Hepatic stellate cell (primary cell): ENCODE measurements at places on chromosomes 11 and 22.

DNA sequence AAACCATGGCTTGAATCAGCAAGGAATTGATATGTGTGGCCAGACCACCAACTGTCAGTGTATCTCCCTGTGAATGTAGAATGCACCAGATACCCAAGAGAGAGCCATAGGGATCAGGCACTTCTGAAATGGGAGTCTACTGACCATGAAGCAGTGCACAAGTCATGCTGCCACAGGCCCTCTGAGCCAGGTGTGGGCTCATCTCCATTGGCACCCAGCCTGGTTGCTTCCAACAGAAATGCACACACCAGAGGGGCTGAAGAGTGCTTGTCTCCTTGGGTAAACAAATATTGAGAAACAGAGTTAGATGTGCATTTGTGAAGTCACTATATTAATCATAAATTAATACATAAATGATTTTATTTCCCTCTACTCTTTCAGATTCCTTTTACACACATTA lies 28.4 kb upstream of the PANX1 start:
- DNase-seq = no peak

DNA sequence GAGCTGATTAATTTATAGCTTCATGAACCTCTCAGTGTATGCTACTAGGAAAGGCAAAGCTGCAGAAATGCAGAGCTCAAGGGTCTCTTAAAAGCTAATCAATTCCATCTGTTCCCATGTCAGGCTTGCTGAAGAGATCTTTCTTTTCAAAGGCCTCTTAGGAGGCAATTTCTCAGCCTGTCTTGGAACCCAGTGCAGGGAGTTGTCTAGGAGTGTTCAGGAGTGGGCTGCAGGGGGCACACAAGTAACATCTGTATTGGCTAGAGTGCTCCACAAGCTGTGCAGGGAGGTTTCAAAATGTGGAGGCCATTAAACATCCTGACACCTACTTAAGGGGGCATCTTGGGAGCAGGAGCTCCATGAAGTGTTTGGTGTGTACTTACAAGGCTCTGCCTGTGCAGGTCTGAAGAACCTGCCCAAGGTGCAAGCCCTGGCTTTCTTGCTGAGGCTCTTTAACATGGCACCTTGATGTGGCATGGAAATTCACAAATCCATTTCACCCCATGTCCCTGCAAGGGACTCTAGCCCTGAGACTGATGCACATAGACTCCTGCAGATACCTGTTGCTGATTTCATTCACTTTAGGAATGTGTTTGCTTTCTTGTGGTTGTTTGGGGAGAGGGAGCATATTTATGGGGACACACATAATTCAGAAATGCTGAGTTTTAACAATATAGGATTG lies 134.7 kb downstream of the ME3 start:
- DNase-seq = no peak

- no peak for DNase-seq
Measured at GRCh38 chr11:107908211-107908610, 20.0 kb upstream of the RAB39A start.

DNA sequence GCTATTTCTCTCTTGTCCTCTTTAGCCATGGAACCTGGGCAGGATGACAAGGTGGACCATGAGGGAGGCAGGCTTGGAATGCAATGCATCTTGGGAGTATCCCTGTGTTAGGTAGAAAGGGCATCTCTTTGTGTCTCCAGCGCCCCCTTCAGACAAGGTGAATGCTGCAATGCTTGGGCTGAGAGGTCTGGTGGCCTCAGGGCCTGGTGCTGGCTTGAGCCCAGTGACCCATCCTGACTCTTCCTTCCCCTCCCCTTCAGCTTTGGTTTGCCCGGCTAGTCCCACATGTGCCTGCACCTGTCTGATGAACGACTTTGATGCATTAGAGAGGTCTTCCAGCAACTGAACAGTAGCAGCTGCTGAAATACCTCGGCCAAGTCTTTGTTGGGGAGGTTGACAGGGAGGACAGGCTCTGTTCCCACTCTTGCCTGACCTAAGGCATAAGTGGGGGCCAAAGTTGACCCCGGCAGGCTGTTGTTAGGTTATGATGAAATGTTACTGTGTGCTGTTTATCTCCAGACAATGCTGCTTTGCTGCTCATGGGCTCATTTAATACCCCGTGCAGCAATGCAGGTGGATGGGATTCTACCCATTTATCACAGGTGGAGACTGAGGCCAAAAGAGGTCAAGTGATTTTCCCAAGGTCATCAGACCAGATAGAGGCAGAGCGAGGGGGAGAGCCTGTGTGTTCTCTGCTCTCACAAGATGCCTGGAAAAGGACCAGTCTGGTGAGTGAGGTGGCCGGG lies 22.5 kb downstream of the MYO18B start:
- no peak for DNase-seq

- peak; percentile 51 for DNase-seq
Measured at GRCh38 chr22:42080287-42080686, 787 bp downstream of the SMDT1 start.

- DNase-seq = no peak
Measured at GRCh38 chr11:91730057-91730456, 494.6 kb upstream of the FAT3 start.

DNA sequence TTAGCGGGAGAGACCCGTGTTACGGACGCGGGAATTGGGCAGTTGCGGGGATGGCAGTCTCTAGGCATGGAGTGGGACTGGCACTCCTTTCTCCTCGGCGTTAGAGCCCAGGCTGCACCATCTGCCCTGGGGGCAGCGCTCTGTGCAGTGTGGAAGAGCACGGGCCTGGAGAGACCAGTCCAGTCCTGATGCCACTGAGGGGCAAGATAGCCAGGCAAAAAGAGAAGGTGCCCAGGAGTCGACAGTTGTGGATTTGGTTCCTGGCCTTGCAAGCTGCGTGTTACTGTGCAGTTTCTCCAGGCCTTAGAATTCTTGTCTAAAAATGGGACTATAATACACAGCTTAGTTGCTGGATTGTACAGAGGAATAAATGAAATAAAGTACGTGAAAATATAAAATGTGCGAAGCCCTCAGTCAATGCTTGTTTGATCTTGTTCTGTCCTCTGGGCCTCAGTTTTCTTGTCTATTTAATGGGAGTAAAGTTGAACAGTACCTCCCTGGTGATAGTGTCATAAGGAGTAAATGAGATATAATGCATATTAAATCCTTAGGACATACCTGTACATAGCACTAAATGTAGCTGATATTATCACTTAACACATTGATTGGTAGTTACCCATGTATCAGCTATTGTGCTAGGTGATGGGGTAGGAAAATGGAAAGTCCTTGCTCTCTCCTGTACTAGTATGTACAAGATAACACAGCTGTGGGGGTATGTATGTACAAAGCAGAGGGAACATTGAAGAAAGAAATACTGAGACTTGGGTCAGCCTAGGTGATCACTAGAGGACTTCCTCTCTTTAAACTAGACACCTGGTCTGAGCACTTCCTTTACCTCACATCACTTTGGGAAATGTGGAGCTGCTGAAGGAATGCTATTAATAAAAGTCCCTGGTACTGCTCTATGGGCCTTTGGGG lies 1.2 kb downstream of the ATXN10 start:
- no peak for DNase-seq

DNA sequence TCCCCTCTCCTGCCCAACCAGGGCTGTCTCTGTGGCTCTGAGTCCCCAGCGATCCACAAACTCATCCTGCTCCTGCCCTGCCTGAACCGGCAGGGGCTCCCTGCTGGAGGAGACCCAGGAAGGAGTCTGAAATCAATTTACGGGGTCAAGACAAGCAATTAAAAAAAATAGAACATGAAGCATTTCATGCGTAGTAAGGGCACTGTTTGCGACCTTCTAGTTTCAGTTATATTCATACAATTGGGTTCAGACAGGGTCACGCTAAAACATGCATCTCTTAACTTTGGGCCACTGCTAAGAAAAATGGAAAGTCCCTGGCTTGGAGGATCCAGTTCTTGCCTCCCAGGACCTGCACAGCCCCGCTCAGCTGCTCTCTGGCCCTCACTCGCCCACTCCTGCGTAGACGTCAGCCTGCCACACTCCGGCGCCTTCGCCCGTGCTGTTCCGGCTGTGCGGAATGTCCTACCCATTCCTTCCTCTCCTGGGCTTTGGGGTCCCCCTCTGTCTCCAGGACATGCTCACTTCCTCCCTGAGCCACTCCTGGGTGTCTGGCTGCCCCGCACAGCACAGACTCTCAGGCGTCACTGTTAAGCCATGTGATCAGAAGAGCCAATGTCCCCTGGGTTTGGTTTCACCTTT lies 12.8 kb downstream of the NFAM1 start:
- DNase-seq = no peak

DNA sequence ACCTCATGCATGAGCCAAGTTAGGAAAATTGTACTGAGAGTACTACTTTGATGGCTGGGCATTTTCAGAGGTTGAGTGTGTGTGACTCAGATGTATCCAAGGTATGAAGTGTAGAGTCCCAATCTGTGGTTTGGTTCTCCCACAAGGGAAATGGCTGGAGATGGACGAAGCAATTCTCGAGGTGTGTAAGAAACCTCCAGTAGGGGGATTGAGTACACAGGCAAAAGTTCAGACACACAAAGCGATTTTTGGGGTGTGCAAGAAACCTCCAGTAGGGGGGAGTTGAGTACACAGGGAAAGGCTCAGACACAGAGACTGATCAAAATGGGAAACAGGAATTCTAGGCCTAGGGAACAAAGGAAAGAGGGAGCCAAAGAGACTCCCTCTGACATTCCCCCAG lies 1536.3 kb downstream of the FAM181B start:
- no peak for DNase-seq

DNA sequence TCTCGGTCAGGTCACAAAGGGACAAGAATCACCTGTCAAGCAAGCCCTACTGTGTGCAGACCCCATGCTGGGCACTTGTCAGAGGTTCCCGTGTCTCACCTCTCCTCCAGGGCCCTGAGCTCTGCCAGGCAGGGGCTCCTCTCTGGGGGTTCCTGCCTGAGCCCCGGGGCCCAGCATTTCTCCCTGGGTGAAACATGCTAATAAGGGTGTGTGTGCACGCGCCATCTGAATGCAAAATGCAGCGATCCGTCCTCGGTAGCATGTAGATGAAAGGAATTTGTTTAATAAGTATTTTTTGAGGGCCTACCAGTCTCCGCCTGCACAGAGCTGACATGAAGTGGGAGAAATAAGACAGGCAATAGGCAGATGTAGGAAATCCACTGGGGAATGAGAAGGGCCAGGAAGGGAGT lies 5.8 kb downstream of the ELFN2 start:
- DNase-seq = no peak

GRCh38 chr11:122677256-122677655 lies 21.7 kb downstream of the UBASH3B start:
- DNase-seq = no peak

DNA sequence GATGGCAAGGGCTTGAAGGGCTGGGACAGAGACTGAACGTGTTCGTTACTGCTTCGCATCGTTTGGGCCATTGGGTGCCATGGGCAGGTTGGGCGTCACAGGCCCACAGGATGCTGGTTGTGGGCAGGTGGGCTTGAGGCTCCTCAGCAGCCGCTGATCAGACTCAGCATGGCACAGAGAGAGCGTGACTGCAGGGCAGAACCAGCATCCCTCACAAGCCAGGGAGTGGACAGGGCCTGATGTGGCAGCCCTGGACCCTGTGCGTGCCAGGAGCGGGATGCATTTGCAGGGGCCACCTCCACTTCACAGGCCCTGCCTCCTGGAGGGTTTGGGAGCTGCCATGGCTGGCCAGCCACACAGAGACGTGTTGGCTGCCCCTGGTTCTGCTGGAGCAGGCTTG lies 1228.3 kb downstream of the BRD1 start:
- no peak for DNase-seq

GRCh38 chr11:16326679-16327297 lies 29.6 kb downstream of the SOX6 start:
- DNase-seq = peak; percentile 9

DNA sequence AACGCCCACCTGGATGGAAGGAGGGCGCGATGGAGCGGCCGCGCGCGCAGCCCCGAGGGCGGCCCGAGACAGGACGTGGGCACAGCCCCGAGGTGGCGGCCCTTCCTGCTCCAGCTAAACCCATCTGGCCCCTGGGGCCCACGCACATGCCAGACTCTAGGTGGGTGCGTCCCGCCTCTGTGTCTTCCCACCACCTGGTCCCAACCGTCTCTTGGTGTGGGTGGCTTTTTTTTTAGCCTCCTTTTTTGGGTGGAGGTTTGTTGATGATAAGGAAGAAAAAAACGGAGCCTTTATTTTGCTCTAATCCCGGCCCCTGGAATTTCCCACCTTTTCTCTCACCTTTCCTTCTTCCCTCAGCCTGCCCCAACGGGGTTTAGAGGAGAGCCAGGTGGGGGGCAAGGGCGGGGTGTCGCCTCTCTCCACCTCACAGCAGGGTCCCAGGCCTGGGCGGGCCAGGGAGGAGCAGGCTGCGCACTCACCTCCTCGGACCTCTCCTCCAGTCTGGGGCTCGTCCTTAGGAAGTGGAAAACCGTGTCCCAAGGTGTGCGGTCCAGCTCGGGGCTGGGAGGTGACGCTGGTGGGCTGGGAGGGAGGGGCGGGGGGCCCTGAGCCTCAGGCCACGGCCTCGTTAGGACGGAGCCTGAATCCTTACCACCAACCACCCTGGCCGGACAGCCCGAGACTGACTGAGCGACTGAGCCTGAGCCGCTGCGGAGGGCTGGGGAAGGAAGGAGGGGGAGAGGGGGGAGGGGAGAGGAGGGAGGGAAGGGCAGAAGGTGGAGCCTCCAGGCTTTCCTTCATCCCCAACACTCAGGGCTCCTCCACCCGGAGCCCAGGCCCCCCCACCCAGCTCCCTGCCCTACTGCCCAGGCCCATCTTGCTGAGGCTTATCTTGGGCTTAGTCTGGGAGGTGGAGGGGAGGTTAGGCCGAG lies at the start of gene SOX10:
SOX10 (minus strand) TSS at position 696 of the 932 bp plus-strand sequence. CDS start 771 bp downstream, outside the sequence.
- no peak for DNase-seq

- peak; percentile 90 for DNase-seq
Measured at GRCh38 chr22:17910561-17911311, 113.6 kb downstream of the MICAL3 start.

DNA sequence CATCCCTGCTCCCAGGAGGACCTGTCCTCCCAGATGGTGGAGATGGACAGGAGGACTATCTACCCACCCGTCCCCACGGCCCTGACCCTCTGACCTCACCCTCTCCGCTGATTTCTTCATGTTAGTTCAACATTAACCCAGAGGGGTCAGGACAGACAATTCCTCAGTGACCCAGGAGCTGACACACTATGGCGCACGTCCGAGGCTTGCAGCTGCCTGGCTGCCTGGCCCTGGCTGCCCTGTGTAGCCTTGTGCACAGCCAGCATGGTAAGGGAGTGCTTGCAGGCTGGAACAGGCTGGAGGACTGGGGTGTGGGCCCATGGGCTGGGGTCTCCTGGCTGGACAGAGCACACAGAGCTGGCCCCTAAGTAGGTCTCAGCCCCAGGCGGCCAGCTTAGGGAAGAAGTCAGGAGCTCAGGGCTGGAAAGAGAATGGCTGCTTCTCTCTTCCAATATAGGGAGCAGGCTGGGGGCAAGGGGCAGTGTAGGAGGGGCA lies at the start of gene F2:
F2 (plus strand) TSS at position 166 of the 495 bp plus-strand sequence; CDS start at position 189, 23 bp downstream.
- no peak for DNase-seq

DNA sequence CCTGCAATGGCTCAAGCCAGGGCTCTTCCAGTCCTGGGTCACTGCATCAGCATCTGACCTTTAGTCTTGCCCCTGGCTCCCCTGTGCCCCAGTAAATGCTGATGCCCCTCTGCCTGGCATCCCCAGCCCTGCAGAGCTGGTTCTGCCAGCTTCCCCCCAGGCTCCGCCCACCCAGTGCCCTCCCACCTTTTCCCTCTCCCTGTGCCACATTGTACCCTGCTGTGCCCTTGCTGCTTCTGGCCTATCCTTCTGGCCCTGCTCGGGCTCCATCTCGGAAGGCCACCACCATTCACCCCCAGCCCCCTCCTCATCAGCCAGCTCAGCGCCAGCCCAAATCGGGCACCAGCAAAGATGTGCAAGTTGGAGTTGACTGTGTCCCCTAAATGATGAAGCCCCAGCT lies 7.4 kb downstream of the CAPN5 start:
- no peak for DNase-seq

- no peak for DNase-seq
Measured at GRCh38 chr22:46913351-46913750, 150.9 kb downstream of the TBC1D22A start.
